Activated CD8-positive, alpha-beta memory T cell treated with anti-CD3 and anti-CD28 coated beads, Interleukin-2, amount 50 U/mL, for 48 hours (primary cell): ENCODE measurements at places on chromosomes 4 and X.
A peak's percentile ranks its signal among the peaks of the same experiment; 100 is the strongest.

GRCh38 chr4:20253283-20253734 lies 1.6 kb downstream of the SLIT2 start:
- no peak for DNase-seq

DNA sequence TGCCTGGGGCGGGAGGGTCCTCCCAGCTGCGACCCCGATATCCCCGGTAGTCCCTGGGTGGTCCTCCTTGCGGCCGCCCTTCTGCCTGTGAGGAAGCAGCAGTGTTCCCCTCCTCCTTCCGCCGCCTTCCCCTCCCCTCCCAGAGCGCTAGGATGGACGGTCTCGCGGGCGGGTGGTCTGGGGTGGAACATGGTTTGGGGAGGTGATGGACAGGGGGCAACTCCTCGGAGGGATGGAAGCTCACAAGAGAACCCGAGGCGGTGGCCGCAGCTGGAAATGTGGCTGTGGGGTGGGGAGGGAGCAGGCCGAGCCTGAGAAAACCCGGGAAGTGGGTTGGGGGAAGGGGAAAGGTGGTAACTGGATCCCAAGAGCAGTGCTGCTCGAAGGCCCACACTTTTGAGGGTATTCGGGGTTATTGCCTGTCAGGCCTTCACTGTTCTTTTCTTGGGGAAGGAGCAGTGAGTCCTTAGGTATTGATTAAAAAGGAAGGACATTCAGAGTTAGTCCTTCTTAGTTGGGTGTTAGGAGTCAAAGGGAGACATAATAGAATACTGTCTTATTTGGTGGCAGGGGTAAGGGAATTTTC lies 581 bp downstream of the UBE2K start:
- no peak for DNase-seq

- DNase-seq: no peak
These were observed 422.9 kb downstream of the SPRY1 start for GRCh38 chr4:123819362-123820035.

- no peak for DNase-seq
These were observed 35.2 kb upstream of the AMBN start for GRCh38 chr4:70556856-70557255.

- peak; percentile 69 for DNase-seq
These were observed at the start of gene FAM149A for GRCh38 chr4:186104114-186104889. FAM149A (plus strand) TSS chr4:186104704.

- no peak for DNase-seq
These were observed 122.0 kb upstream of the NRK start for GRCh38 chrX:105700331-105700730.

- DNase-seq: no peak
These were observed 1.1 kb downstream of the STBD1 start for GRCh38 chr4:76307660-76308014.

- DNase-seq: no peak
These were observed 7.4 kb downstream of the FGF2 start for GRCh38 chr4:122833999-122834398.

DNA sequence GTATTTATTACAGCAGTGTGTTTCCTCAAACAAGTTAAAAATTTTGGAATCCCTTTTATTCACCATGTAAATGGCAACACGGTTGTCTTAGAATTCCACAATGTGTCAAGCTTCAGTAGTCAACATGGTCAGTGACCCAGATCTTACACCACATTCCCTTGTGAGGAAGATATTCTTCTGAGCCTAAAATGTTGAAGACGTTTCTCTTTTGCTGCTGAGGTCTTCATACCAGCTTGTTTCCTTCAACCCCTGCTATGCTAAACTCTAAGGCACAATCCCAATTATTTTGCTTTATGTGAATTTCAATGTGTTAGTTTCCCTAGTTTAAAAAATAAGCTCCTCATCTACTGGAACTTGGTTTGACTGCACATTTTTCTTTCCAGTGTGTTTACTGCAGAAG lies 17.6 kb upstream of the LDB2 start:
- no peak for DNase-seq

- DNase-seq: no peak
These were observed 41.1 kb upstream of the HS3ST1 start for GRCh38 chr4:11469650-11470437.

- DNase-seq: no peak
These were observed 77.5 kb downstream of the IL15 start for GRCh38 chr4:141713771-141714445.

GRCh38 chr4:101669138-101669831 lies 121.2 kb upstream of the BANK1 start:
- DNase-seq: no peak

DNA sequence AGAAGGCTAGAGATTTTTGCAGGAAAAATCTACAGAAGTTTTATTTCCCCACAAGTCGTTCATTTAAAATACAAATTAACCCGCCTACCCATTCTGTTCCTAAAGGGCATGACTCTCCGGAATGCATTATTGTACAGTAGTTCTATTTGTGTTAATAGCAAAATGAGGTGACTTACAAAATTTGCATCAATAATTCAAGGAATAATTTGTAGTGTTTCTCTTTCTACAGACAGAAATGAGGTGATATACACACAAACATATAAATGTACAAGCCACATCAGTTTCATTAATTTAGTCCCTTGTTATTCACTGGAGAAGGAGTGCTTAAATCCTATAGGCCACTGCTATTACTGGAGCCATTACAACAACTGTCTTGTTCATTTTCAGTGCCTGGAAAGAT lies 501.3 kb upstream of the DIAPH2 start:
- no peak for DNase-seq

GRCh38 chrX:72313707-72314641 lies 8.3 kb upstream of the CITED1 start:
- no peak for DNase-seq

GRCh38 chr4:113756005-113756410 lies 5.5 kb downstream of the CAMK2D start:
- DNase-seq: no peak

DNA sequence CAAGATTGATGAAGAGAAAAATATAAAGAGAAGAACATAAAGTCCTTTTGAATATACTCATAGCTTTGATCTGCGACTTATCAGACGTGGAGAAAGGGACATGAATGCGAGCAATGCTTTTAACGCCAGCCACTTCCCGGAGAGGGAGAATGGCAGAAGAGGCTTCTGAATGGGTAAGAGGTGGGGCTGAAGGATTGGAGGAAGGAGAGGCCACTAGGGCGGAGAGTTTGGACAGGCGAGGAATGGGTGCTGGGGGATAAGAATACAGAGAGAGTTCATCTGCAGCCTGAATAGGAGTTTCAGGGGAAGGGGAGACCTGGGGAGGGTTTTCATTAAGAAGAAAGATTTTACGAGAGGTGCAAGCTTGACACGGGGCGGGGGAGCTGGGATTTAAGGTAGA lies 2534.9 kb downstream of the PCDH7 start:
- no peak for DNase-seq

DNA sequence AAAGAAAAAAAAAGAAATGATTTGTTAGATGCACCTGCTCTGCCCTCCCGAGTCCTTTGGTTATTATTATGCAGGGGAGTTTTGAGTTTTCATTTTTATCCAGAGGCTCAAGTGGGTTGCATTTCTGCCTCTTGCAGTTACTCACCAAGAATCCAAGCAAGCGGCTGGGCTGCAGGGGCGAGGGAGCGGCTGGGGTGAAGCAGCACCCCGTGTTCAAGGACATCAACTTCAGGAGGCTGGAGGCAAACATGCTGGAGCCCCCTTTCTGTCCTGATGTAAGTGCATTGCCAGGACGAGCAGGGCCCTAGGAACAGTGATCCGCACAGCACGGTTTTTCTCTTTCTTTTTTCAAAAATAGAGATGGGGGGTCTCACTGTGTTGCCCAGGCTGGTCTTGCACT lies 39.1 kb downstream of the HTT-AS start:
- DNase-seq: no peak

GRCh38 chr4:114116861-114117260 lies 137.4 kb upstream of the ARSJ start:
- no peak for DNase-seq

DNA sequence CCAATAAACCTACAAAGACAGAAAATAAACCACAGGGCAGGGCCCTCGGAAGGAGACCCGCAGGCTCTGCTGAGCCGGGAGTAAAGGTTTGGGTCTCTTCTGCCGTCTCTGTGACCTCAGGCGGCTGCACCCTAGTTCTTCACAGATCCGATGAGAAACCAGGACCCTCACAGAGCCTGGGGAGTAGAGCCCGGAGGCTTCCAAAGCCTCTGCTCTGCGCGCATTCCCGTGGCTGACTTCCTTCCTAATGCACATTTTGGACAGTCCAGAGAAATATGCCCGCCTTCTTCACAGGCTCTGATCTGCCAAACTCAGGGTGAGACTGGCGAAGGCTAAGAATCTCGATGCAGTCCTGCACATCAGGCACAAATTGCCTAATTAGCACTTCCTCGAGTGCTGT lies 245.5 kb downstream of the EVC2 start:
- DNase-seq: no peak

- DNase-seq: no peak
These were observed 42.9 kb downstream of the ALPK1 start for GRCh38 chr4:112340023-112340422.

DNA sequence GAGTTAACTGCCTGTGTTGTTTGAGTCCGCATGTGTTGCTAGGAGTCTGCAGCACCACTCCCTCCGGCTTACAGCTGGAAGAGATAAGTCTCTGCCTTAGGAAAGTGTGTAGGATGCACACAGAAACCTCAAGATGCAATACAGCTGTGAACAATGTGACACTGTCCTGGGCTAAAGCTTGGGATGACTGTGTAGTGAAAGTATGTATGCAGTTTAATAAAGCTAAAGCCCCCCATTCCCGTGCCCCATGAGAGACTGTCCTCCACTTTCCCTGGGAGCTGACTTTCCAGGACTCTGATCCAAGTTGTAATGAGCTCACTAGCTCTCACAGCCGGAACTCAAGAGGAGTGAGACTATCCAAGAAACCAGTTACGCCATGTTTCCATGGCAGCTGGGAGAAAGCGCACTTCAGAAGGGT lies 156.6 kb upstream of the FTHL17 start:
- no peak for DNase-seq

GRCh38 chr4:177237291-177237690 lies 72.4 kb upstream of the NEIL3 start:
- no peak for DNase-seq

DNA sequence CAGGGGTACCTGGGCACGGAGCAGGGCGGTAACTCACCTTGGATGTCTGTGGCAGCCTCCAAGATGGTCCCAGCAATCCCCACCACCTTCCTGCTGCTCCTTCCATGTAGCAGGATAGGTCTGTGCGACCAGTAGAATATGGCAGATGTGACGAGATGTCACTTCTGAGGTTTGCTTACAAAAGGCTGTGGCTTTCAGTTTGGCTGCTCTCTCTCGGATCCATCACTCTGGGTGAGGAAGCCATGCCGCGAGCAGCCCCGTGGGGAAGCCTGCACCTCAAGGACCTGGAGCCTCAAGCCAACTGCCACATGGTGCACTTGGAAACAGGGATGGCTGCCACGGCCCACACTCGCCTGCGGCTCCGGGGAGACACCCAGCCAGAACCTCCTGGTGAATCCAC lies 37.6 kb downstream of the WFS1 start:
- no peak for DNase-seq

DNA sequence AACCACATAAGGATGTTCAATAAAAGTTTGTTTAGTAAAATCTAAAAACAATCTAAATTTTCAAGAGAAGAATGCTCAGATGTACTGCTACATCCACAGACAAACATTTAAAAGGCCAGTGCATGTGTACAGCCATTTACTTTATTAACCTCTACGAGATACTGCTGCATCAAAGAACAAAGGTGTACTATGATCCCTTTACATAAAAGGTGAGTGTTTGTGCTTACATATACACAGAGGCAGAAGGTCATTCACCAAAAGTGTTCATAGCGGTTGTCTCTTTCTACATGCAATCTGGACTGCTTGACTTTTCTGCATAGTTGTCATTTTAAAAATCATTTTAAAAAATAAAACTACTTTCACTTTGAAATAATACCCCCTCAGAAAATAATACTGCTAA lies 81.7 kb downstream of the AFAP1 start:
- no peak for DNase-seq

DNA sequence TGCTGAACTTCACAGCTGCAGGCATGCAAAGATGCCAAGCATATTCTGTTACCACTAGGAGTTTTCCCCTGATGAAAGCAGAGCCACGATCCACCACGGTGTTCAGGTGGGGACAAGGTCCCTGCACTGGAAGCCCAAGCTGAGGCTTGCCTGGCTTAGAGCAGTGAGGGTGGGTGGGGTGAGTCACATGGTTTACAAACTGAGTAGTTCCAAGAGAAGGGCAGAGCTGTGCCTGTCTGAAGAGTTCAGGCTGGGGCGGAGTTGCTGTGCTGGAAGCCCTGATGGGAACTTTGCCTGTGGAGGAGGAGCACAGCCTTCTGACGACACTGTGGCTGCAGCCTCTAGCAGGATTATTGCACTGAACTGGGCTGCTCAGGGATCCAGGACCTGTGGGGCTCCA lies 45.5 kb downstream of the FAM9B start:
- no peak for DNase-seq

GRCh38 chr4:15754323-15754722 lies 23.8 kb upstream of the CD38 start:
- no peak for DNase-seq

- no peak for DNase-seq
These were observed 58.9 kb upstream of the NXF3 start for GRCh38 chrX:103151799-103152198.

GRCh38 chr4:38935391-38936073 lies 67.9 kb downstream of the FAM114A1 start:
- no peak for DNase-seq

- DNase-seq: no peak
These were observed 12.3 kb downstream of the PYURF start for GRCh38 chr4:88511236-88511635.

DNA sequence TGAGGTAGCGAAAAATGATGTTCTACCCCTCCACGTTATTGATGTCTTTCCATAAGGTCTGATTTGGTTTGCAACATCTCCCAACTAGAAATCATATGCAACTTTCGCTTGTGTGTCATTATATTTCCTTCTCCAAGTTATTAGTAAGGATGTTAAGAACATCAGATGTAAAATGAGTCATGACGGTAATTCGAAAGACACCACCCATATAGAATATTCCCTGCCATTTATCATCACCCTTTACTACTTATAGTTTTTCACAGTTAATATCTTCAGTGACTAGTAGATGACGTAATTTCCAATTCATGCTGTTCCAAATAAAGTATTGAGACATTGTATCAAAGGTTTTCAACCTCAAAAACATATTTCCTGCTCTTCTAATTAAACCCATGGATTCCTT lies 146.7 kb upstream of the MAP3K15 start:
- no peak for DNase-seq
